GM18507 (cell line): ENCODE measurements at places on chromosomes 2 and 18.

GRCh38 chr18:11909591-11910026, 1.5 kb upstream of the MPPE1 start:
- no peak for DNase-seq

DNA sequence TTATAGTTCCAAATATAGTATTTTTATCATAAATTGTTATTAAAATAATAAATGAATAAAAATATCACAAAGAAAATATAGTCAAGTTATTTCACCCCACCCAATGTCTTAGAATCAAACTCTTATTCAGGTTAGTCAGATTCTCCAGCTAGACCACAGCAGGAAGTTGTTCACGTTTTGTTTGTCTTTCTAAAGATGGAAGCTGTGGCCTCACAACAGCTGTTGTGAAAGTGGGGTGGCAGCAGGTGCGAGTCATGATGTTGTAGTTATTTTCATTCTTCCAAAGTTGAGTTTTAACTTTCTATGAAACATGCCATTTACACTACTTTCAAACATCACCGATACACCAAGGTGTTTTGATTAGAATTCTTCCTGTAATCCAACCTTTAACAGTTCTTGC, 272.9 kb downstream of the SLC8A1 start:
- no peak for DNase-seq

DNA sequence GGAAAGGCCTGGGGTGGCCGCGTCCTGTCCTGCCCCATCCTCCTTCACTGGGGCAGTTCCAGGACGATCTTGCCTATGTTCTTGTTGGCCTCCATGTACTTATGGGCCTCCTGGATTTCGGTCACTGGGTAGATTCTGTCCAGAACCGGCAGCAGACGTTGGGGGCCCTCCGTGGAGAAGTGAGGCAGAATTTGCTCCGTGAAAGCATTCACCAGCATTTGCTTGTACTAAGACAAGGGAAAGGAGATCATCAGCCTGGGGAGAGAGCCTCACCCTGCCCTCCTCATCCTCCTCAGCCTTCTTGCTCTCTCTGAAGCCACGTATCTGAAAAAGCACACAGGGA, 1.4 kb upstream of the SF3B6 start:
- DNase-seq = no peak

DNA sequence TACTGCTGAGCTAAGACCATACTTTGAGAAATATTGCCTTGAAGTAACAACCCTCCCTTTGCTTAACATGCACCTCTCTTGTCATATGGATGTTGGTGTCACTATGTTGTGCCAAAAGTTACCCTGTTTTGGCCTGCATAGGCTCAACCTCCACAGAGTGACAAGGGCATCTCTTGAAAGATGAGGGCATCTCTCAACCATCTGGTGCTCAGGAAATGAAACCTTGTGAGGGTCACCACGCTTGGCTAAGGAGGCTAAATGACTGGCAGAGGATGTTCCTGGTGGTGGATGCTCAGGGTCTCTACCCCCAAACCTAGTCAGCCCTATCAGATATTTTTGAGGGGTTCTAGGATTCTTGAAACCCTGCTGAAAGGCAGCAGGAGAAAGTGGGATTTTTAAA, 2.3 kb downstream of the LHCGR start:
- DNase-seq = no peak

- DNase-seq = no peak
These were observed 129.5 kb upstream of the TMEM200C start for GRCh38 chr18:6024745-6025248.

DNA sequence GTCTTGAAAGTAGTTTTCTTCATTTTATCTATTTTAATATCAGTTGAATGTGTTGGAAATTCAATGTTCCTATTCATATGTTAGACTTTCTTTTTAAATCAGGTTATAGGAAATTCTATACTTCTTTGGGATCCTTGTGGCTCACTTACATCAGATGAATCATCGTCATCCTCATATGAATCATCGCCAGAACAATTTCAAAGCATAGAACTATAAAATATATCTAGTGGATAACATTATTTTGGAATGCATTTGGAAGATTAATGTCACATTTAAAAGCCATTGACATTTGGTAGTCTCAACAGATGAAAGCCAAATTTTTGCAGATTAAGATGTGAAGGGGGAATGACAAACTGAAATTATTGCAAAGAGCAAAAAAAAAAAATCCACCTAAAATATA, 94.1 kb downstream of the FAM161A start:
- DNase-seq = no peak

DNA sequence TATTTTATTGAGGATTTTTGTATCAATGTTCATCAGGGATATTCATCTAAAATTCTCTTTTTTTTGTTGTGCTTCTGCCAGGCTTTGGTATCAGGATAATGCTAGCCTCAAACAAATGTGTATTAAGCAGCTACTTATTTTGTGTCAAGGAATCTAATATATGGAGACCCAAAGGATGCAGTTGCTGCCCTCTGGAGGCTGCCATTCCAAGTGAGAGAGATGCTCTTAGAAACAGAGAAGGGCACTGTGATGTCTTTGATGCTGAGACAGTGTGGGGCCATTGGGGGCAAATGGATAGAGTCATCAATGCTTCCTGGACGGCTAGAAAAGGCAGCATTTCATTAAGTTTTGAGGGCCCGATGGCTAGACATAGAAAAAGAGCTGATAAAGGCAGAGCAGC, 292.6 kb downstream of the SETBP1 start:
- DNase-seq = no peak

GRCh38 chr18:58611395-58612131, 17.3 kb downstream of the ALPK2 start:
- DNase-seq = no peak

GRCh38 chr2:168470320-168471162, 14.5 kb downstream of the CERS6 start:
- no peak for DNase-seq

GRCh38 chr2:204776781-204777559, 231.7 kb downstream of the PARD3B start:
- DNase-seq = no peak

DNA sequence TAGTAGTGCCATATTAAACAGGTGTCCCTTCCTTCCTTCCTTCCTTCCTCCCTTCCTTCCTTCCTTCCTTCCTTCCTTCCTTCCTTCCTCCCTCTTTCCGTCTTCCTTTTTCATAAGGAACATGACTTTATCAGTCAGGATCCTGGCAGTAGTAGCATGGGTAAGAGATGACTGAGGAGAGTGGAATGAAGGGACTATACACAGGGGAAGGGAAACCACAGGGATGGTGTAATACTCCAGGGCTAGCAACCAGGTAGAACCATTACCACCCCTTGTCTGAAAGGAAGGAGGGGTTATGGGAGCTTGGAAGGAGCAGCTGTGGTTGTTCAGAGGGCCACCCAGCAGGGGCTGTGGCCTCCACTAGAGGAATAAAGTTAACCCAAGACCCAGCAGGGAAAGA, 23.2 kb upstream of the KDM3A start:
- no peak for DNase-seq

GRCh38 chr2:227320305-227321094, 4.6 kb upstream of the MFF start:
- DNase-seq = no peak

GRCh38 chr2:88880441-88880953, 189.0 kb downstream of the RPIA start:
- DNase-seq = no peak

GRCh38 chr2:190065839-190066238, 3.3 kb upstream of the MSTN start:
- no peak for DNase-seq

GRCh38 chr18:21260621-21261020, 18.6 kb downstream of the GREB1L start:
- DNase-seq = no peak

DNA sequence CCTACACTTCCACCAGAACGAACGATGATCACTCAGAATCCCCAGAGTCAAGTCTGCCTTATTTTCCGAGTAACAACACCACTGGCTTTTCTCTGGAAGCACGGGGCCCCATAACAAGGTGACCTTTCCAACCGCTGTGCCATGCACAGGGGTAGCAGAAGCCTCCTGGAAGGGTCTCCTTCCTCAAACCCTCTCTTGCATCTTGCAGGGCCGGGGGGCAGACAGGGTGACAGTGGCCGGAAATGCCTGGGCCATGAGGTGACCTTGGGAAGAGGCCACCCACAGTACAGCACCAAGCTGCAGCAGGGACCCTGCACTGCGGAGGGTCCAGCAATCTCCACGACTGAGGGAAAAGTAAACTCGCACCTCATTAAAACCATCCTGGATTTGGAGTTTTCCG, 108.5 kb downstream of the PXDN start:
- DNase-seq = no peak

DNA sequence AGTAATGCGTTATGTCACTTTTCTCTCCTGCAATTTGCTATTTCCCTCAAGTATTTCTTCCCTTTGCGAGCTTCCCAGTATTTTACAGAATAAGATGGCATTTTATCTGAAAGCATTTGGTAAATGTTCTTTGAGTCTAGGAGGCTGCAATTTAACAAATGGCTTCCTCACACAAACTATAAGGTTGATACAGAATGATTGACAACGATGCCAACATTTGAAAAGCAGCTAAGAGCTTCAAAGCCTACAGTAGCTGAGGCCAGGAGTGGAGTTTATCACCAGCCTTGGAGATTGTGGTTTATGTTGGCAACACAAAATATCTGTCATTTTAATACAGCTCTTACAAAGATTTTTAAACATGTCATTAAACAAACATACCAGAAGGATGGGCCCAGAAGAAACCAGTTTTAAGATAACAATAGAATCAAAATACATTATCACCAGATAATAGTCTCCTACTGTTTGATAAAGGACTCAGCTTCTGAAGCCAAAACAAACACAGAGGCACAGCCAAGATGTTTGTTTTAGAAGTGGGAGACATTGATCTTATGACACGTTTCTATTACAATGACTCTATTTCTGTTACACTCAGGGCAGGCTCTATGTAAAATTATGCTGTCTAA, 711.4 kb upstream of the ACVR2A start:
- DNase-seq = no peak

DNA sequence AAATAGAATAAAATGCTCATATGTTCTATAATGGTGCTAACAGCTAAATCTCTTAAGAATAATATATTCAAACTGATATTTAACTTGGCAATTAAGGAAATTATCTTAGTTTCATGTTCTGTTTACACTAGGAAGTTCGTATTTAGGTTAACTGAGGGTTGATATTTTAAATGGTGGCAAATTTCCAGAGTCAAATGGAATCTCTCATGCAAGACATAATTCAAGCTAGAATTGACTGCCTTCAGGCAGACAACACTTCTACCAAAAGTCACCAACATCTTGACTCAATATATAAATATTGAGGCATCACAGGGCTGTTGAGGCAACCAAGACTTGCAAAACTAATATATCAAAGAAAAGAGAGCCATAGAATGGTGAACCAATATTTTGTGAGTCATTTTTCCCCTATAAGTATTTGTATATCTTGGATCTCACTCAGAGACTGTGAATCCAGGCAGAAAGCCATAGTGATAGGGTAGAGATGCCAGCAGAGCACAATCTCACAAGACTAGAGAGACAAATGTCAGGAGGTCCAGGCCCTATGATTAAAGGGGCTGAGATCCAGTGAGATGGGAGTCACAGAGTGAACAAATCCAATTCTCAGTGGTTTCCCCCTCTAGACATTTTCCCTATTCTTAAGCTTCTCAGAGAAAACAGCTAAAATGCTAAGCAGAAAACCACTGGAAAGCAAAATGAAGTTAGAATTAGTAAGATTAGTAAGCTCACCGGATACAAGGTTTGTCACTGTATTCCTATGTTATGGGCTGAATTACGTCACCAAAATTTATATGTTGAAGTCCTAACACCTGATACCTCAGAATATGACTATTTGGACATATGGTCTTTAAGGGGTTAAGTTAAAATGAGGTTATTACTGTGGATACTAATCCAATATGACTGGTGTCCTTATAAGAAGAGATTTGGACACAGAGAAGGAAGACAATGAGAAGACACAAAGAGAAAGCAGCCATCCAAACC, 358.2 kb upstream of the UBE2E3 start:
- DNase-seq = no peak

DNA sequence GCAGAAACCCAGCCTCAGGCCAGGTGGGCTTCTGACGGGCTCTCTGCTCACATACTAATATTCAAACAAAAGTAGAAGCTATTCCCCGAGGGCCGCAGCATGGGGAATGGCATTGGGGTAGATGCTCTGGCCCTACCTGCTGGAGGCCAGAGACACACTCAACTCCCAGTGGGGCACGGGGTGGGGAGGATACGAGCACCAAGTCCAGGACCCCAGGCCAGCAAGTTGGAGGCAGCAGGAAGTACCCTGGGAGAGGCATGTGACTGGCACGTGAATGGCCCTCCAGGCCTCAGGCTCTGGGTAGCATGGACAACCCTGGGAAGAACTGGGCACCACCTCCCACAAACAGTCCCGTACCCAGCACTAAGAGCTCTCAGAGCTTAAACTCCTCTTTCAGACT, 3.8 kb downstream of the DNMT3A start:
- DNase-seq = no peak

DNA sequence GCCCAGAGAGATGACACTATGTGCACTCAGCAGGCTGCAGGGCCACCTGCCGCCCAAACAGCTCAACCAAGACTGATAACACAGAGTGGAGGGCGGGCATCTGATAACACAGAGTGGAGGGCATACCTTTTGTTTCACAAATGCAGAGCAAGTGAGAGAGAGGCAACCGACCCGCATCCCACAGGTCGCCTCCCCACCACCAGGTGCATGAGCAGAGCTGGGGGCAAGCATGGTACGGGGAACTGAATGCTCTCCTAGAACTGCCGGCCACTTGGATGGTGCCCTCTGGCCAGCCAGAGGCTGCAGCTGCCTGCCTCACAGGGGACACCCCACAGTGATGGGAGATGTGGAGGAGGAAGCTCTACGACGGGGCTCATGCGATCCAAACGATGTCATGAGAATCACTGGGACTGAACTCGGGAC, 49.5 kb downstream of the ANO7 start:
- DNase-seq = no peak

GRCh38 chr2:96806468-96807126, 9.5 kb upstream of the CNNM3 start:
- DNase-seq = peak; percentile 47

DNA sequence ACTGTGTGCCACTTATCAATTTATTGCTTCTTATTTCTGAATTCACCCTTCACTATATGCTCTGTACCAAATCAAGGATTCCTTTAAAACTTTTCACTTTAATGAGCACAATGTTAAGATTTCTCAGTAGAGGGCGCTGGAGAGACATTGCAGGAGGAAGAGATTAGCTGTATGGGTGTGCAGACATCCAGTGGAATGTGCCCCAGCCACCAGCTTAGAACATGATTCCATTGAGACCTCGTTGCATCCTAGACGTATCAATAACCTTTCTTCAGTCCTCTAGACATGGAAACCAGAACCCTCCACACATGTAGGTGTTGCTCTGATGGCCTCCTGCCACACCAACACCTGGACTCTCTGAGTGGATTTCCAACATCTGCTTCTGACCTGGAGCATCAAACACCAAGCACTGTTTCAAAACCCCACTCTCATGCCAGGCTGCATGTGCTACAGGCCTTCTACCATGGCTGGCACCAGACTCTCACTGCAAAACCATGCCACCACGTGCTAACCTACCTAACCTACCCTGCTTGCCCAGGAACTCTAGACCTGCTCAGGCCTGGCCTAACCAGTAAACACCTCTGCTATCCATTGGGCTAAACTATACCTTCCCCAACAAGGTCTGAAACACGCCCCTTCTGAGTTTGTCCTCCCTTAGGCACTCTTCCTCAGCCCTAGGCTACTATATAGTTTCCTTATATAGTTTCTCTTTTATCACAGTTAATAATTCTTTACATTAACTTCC, 633.2 kb upstream of the PKDCC start:
- DNase-seq = peak; percentile 1
